Mesenteric fat pad (tissue), 1 donor: ENCODE measurements at places on chromosomes 4 and X.

DNA sequence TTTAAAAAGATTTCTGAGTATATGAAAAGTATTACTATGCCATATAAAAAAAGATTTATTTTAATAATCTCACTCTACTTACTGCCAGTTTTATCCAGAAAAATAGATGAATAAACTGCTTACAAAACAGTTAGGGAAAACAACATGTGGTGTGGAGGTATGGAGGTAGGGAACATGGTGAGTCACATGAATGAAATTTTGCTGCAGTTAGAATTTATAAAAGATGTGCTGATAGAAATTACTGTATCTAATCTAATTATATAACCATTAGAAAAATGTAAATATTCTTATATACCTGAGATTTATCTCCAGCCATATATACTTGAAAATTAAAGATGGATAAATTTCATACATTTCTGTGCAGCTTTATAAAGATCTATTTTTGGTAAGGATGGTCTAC lies 184.0 kb upstream of the ANK2 start:
- DNase-seq, result no peak

DNA sequence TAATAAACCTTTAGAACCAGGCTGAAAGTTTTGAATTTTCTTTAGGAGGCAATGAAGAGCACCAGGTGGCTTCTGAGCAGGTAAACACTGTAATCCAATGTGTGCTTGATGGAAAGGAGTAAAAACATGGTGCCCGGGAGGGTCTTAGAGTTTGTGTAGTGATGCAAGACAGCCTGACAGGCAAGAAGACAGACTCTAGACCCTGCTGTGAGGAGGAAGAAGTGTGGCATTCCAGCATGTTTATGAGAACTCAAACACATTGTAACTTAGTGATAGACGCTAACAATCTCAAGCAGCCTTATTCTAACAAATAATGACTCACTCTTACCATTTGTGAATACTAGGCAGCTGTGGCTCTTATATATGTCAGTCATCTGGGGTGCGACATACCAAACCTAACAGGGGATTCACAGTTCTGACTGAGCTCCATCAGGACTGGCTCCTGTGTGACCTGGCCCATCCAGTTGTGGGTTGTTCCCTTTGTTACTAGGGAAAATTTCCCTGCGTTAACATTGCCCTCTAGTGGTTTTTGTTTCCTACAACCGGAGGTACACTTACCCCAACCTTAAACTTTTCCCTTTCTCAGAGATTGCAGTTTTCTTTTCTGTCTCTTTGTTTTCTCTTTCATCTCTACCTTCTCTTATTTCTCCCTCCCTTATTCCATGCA lies 53.8 kb downstream of the VSIG4 start:
- DNase-seq, result no peak

DNA sequence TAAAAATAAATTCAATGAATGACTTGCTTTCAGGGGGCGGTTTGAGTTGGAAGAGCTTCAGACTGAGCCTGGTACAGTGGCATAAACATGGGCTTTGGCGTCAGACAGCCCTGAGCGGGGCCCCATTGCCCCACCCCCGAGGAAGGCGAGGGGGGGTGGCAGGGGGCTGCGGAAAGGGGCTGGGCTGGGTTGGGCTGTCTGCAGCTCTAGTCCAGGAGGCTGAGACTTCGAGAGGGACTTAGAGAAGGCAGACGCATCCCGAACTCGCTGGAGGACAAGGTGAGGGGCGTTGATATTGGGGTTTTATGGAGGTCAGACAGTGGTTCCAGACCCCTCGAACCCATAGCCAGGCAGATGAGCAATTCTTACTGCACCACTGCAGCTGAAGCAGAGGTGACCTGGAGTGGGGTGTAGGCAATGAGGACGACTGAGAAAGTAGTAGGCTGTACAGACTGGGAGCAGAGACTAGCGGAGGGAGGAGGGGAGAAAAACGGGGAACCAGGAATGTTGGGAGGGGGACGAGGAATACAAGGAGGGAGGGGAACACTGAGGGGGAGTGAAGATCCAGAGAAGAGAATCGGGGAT lies at the start of gene MAGED2:
MAGED2 (plus strand) TSS at position 222 of the 585 bp plus-strand sequence. CDS start 1,587 bp downstream, outside the sequence.
- no peak for DNase-seq

- DNase-seq, result no peak
These were observed 567.4 kb downstream of the INPP4B start for GRCh38 chr4:142278663-142279062.

DNA sequence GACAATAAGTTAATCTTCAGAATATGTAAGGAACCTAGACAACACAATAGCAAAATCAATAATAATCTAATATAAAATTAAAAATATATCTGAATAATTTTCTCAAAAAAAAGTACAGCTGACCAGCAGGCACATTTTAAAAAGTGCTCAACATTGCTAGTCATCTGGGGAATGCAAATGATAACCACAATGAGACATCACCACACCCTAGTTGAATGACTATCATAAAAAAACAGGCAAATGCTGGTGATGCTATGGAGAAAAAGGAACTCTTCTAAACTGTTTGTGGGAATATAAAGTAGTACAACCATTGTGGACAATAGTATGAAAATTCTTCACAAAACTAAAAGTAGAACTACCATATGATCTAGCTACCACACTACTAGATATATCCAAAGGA lies 956.9 kb upstream of the NDST4 start:
- no peak for DNase-seq

GRCh38 chr4:27819246-27819645 lies 958.6 kb downstream of the STIM2 start:
- DNase-seq, result no peak

GRCh38 chrX:110407910-110408545 lies 49.4 kb downstream of the RTL9 start:
- no peak for DNase-seq

DNA sequence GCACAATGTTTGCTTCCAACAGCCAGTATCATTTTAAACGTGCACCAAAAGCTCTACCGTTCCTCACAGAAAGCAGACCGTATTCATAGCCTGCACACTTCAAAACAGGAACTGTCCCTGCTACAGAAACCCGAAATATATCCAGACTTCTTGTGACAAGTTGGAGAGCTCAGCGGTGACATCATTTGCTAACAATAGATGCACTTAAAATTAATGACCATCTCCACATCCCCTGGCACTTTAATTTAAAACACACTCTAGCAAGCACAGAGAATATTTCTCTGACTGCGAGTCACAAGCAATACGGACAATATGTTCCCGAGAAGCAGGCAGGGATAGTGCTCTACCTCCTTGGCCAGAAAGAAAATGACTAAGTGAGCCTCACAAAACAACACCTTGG lies 2.5 kb downstream of the NYX start:
- DNase-seq, result no peak

DNA sequence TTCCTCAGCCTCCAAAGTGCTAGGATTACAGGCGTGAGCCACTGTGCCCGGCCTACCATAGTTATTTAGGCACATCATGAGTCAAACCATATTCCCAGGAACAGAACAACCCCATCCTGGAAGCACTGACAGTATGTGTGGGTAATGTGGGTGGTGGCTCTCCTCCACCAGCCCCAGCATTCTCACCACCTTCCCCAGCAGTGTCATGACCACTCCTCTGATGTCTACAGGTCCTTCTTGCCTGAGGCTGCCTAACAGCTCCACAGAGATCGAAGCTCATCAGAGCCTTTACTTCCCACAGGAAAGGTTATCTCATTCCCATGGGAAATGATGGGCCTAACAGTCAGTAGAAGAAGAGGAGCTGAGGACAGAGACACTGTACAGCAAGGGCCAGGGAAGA lies 129.5 kb upstream of the GPC4 start:
- DNase-seq, result no peak

GRCh38 chrX:56279863-56280262 lies 47.7 kb downstream of the KLF8 start:
- no peak for DNase-seq

DNA sequence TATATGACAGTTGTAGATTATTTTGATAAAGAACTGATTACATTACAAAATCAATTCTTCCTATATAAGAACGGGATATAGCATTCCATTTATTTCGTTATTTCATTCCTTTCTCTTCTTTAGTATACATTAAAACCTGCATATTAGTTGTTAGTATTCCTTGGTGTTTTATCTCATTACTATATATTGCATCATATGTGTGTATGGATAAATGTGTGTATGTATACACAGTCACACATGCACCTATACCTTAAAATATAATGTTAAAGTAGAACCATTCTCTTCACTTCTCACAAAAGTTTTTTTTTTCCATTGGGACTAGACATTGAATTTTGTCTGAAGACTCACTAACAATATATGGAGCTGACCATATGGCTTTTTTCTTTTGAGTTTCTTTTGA lies 5.3 kb upstream of the PALLD start:
- no peak for DNase-seq

DNA sequence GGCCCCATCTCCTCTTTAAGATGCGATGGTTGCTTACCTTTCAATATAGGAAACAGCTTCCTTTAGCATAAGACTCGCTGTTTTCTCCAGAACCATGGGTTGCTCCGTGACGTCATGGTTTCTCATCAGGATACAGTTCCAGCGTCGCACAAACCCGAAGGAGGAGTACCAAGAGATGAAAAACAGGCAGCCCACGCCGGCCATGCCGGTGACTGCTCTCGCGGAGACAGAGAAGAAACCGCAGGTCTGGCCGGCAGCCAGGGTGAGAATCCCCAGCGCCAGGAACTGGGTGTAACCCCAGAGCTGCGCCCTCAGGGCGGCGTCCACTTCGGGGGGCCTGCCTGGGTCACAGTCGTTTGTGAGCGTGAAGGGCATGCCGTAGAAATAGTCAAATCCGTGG lies 11.4 kb downstream of the ARSD start:
- no peak for DNase-seq

GRCh38 chr4:184409911-184410692 lies 64.2 kb downstream of the IRF2 start:
- peak; percentile 59 for DNase-seq

DNA sequence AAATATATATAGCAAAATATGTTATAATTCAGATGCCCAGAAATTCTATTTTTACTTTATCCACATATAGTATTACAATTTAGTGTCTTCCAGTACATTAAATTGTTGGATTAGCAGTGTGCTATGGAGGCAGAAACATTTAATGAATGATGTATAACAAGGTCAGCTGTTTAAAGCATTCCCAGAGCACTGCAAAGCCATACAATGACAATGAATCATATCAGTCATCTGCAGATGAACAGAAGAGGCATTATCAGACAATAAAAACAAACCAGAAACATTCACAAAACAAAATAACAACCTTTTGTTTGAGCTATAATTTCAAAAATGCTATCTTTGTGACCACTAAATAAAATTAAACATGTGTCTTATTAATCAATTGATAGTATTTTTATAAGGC lies 524.2 kb downstream of the FAT4 start:
- no peak for DNase-seq

- DNase-seq, result no peak
These were observed 411.9 kb downstream of the TRIML1 start for GRCh38 chr4:188551156-188551555.

- no peak for DNase-seq
These were observed 389.9 kb upstream of the EMCN start for GRCh38 chr4:100907465-100908454.

DNA sequence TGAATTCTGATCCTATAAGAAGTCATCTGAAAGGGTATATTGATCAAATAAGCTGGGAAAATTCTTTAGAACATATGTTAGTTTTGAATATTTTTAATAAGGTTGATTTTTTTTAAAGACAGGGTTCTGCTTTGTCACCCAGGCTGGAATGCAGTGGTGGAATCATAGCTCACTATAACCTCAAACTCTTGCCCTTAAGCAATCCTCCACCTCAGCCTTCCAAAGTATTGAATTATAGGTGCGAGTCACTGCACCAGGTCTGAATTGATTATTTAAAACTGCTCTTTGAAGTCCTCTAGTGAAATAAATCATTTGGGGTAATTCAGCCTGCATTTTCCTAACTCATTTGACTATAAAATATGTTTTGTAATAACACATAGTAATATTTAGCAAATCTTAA lies 812.3 kb downstream of the PDHA2 start:
- no peak for DNase-seq

DNA sequence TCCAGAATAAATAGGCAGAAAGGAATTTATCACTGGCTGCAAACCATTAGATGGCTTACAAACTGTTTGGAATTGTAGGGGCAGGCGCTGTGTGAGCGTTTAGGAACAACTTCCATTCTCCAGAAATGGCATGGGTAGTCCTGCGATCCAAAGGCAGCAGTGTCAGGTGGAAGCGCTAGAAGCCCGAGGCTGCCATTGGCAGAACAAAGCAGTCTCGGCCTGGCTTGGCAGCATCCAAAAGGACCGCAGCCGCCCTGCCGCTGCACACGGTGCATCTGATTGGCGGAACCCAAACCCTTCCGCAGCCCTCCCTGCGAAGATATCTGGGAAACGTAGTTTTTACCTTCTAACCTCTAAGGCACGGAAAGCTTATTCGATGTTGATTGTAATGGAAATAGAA lies 23.6 kb upstream of the YTHDC1 start:
- DNase-seq, result no peak

DNA sequence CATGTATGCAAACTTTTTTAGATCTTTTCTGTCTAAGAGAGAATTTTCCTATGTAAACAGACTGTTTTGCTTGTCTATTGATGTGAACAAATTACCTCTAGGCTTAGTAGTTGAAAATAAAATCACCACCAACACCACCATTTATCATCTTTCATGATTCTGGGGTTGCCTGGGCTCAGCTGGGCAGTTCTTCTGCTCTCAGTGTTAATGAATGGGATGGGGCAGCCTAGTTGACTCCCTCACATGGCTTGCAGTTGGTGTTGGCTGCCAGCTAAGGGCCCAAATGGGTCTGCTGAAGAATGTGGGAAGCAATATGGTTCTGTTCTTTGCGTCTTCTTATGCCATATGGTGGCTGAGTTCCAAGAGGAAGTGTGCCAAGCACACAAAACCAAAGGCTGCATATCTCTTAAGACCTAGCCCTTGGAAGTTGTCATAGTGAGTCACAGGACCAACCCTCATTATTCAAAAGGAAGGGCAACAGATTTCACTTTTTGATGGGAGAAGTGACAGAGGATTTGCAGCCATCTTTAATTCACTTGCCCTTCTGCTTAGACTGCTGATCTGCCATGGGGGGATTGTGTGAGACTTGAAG lies 17.9 kb downstream of the REELD1 start:
- DNase-seq, result no peak

- DNase-seq, result no peak
These were observed 80.9 kb downstream of the CLDN34 start for GRCh38 chrX:10048076-10048475.

GRCh38 chrX:71609095-71609750 lies 9.1 kb downstream of the CXCR3 start:
- DNase-seq, result no peak

DNA sequence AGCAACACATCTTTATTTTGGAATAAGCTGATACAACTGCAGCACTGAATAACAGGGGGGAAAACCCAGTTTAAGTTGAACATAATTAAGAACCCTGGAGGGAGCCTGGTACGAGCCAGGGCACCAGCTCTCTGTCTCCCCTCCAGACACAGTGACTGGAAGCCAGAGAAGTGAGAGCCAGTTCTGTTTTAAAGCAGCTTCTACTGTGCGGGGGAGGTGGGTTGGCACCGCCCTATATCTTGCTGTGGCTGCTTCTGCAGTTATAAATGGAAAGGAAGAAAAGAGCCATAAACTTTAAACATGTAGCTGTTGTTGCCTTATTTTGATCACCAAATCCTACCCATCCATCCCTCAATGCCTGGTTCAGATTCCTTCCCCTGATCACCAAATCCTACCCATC lies 207.9 kb upstream of the ANXA3 start:
- DNase-seq, result no peak
